ENCODE measurements at places on chromosomes 1 and 21. TPM values are rescaled to one million over a fixed set of nuclear protein-coding genes. Genes with fewer than 3 reads are reported as not detected.

- DNase-seq, result no peak
Measured at GRCh38 chr1:55402671-55403464, 187.7 kb upstream of the USP24 start.

DNA sequence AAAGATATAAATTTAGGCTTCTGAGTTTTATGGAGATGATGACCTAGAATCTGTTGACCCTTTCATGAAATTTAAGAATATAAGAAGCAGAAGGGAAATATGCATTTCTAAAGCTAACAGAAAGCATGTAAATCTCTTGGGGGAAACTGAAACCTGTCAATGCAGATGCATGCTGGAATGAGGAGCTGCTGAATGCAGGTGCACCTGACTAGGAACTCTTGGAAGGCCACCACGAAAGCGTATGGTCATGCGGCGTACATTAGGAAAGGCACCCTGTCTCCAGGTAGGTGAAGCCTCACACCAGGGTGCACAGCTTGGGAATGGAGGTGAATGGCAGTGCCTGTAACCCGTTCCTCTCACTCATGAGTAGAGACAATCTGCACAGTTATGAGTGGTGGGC lies 309.7 kb downstream of the SEC16B start:
- no peak for DNase-seq

GRCh38 chr21:34336756-34337391 lies 26.9 kb upstream of the KCNE2 start:
- DNase-seq, result peak; percentile 84

DNA sequence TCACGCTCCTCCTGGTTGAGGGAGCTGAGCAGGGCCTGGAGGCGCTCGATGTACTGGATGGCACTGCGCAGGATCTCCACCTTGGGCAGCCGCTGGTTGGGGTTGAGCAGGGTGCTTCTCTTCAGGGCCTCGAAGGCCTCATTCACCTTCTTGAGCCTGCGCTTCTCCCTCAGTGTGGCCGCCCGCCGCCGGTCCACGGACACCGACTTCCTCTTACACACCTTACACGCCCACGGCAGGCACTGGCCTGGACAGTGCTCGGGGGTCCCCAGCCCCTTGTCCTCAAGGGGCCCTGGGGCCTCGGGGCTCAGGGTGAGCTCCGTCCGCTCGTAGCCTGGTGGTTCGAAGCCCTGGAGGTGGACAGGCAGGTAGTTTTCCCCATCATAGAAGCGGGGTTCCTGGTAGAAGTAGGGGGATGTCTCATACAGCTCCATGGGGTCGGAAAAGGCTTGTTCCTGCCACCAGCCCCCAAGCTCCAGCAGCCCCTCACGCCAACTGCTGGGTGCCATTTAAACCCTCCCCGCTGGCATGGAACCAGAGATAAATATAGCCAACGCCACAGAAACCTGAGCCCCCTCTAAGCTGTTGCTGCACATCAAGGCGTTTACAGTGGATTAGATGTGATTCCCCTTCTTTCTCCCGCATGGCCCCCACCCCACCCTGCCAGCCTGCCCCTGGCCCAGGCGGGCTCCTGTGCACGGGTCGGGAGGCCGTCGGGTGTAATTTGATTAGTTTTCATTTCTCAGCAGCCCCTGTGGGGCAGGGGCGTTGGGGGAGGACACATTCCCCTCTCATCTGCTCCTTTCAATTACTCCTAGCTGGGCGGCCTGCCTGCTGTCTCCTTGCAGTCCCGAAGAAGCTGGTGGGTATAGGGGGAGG lies at the start of gene MYOG:
Gene MYOG (minus strand): TSS at position 485 of the 879 bp plus-strand sequence. CDS start 51 bp downstream, at position 434.
- no peak for DNase-seq

DNA sequence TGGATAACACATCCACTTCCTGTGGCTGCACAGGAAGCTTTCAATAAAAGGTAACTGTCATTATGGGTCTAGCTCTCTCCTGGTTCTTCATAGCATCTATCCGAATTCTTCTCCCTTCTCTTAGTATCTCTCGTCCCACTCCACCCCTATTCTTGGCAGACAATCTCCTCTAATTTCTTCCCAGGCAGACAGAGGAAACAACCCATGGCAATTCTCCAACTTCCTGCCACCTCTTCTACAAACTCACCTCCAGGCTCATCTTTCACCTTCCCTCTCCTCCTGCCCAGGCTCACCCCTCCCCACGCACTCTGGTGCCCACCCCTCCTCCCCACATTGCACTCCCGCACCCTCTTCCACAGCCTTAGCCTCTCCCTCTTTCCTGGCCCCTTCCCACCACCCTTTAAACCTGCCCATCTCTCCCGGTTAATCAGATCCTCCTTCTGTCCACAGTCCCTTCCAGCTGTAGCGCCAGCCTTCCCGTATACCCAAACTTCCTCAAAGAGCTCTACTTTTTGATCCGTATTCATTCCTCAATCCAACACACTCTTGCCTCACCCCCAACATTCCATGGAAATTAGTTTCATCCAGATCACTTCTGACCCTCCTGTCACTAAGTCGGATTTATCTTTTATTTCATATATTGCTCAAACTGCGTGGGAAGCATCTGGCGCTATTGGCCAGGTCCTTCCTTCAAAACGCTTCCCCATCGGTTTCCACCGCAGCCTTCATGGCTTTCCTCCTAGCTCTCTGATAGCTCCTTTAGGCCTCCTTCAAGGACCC lies 25.9 kb downstream of the SHISA4 start:
- DNase-seq, result peak; percentile 68

Gene RNF115
- 16.4 TPM for total RNA-seq
